ENCODE measurements at places on chromosomes 3 and 15.

GRCh38 chr3:62644493-62644892, 230.7 kb downstream of the CADPS start:
- no peak for DNase-seq

DNA sequence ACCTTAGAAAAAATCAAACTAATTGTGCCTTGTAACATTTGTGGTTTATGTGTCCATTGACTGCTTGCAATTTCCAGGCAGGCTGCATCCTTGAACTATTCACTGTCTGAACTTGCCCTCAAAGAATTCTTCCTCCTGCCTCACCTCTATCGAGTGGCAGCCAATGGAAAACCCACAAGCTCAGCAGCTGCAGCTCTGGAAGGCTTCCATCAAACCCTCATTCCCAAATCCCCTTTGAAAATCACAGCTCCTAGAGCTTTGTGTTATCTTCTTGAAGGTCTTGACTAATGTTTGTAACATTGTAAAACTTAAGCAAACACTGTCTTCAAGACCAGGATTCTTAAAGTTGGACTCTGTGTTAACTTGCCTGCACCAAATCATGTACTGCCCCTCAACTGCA, 81.1 kb downstream of the FILIP1L start:
- no peak for DNase-seq

DNA sequence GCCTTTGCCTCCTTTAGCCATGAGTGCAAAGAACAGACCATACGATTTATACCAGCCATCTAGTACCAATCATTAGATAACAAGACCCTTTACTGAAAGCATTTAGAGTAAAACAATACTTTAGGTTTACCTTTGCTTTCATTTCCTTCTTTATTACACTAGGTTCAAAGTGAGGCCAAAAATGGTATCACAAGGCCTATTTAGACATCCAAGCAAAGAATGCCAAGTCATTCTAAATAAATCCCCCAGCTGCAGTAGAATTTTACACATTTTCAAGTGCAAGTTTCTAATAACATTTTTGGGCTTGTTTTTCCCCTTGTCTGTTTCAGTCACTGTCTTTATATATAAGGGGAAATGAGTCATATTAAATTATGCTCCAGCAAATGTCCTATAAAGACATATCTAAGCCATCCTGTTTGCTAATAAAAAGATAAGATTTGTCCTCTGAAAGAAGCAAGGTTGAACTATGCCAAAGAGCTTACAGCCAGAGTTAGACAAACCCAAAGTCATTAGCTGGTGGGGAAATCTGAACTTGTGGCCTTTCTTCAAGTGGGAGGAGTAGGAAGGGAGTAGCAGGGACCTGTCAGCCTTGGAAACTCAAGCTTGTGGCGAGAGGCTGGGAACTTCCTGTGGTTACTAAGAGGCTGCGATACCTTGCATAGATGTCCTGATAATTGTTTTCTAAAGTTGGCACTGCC, 232.7 kb downstream of the MECOM start:
- no peak for DNase-seq

DNA sequence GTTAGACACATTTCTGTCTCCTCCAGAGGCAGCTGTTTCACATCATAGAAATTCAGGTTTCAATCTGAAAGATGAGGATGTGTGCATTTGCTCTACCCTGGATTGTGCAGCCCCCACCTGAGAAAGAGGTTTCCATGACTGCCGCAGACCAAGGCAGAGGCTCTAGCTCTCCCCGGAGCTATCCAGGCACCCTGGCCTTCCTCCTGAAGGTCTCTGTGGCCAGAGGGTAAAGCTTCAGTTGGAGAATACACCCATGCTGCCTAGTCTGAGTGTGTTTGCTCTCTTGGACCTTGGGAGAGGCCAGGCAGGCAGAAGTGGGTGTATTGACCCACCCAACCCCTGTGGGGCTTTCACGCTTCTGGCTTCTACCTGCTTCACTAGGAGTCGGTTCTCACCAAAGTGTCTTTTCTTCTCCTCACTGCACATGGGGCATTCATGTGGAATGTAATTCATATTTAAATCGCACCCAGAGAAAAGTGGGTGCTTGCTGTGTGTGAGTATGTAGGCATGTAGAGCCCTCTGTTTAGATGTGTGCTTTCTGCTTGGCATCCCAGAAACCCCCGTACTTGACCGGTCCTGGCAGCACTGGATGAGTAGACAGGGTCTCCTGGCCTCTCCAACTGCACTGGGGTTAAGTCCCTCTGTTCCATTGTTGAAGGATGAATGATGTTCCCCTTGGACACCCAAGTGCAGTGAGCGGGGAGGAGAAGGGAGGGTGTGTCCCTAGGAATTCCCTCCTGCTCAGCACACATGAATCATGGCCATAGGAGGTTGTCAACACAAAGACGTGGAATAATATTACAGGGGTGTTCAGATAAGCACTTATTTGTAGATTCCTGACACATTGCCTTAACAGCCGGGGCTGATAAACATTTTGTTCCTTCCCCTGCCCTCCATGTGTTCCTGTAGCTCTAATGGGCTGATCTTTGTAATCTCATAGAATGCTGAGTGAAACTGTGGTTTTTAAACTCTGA, 20.3 kb upstream of the RAB6B start:
- no peak for DNase-seq

DNA sequence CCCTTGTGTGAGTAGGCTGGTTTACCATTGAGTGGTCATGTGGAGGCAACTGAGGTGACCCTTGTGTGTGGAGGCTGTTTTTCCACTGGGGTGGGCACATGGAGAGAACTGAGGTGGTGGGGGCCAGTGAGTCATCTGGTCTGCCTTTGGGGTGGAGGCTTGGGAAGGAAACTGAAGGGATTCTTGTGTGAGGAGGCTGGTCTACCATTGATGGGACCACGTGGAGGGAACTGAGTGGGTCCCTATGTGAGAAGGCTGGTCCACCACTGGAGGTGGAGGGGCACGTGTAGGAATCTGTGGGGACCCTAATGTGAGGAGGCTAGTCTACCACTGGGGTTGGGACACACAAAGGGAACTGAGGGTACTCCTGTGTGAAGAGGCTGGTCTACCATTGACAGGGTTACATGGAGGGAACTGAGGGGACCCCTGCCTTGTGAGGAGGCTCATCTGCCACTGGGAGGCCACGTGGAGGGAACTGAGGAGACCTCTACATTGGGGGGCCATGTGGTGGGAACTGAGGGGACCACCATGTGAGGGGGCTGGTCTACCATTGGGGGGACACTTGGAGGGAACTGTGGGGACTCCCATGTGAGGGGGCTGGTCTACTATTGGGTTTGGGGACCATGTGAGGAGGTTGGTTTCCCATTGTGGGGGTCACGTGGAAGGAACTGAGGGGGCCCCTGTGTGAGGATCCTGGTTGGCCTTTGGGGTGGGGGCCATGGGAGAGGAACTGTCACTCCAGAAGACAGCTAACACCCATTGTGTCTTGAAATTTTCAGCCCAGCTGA, 164.5 kb downstream of the WNT7A start:
- no peak for DNase-seq

- no peak for DNase-seq
Measured at GRCh38 chr3:89332386-89332785, 225.0 kb downstream of the EPHA3 start.

GRCh38 chr15:82132742-82133141, 86.9 kb upstream of the MEX3B start:
- DNase-seq: no peak

DNA sequence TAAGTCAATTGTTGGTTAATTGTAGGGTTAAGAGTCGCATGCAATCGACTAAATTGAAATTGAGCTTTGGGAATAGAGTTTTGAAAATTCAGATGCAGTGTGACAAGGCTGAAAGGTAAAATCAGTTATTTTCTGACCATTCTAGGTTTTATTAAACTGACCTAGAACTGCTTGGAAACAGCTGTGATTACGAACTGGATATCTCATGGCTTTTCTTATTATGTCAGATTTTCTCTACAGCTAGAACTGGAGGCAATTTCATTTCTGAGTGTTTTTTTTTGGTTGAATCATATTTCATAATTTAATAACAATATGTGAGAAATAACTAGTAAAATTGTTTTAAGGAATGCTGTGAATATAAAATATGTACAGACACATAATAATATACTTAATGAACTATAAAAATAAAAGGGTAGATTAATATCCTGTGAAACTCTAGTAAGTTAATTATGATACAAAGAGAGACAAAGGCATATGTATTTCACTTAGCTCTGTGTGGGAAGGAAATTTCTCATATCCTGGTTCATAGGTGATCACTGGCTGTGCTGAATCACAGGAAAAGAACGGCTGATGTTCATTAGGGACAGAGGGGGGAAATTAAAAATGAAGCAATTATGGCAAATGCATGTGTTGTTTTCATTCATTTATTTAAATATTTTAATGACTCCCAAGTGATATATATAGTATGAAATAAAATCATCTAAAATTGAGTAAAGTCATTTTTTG, 403.2 kb downstream of the ZIC1 start:
- DNase-seq: no peak

DNA sequence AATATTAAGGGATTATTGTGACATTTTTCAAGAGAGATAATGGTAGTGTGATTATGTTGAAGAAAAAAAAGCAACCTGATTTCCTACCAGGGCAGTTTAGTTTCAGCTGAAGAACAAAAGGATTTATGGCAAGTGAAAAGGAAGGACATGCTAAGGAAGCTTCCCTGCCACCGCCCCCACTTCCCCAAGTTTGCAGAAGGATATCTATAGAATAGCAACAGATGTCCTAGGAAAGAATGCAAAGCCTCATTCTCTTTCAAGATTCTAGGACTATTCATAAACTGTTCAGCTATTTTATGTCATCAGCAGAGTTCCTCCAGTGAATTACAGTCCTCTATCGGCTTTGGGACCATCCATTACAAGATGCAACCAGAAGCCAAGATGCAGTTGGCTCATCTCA, 160.8 kb downstream of the SATB1 start:
- no peak for DNase-seq

- DNase-seq: no peak
Measured at GRCh38 chr15:93707751-93708150, 523.6 kb upstream of the MCTP2 start.

DNA sequence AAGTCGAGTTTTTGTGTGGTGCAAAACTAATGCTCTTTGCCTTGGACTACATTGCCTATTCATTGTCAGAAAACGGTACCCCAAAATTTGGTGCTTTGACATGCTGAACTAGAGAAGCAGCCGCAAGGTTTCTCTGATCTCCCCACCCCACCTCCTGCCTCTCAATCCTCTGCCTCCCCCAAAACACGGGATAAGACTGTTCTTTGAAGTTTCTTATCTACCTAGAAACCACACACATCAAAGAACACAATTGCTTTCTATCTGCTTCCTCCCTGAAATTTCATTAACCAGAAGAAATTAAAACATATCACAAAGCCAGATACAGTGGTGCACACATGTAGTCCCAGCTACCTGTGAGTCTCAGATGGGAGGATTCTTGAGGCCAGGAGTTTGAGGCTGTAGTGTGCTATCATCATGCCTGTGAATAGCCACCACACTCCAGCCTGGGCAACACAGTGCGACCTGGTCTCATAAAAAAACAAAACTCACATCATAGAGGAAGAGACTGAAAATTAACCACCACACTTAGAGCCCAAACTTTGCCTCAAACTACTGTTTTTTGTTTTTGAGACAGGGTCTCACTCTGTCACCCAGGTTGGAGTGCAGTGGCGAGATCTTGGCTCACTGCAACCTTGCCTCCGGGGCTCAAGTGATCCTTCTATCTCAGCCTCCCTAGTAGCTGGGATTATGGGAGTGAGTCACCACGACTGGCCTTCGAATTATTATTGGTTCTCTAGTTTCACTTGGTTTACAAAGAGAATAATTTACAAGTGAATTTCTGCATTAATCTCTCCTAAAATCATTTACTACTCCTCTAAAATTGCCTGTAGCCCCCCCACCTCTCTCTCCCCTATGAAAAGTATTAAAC, 2.7 kb upstream of the PCNP start:
- DNase-seq: no peak

DNA sequence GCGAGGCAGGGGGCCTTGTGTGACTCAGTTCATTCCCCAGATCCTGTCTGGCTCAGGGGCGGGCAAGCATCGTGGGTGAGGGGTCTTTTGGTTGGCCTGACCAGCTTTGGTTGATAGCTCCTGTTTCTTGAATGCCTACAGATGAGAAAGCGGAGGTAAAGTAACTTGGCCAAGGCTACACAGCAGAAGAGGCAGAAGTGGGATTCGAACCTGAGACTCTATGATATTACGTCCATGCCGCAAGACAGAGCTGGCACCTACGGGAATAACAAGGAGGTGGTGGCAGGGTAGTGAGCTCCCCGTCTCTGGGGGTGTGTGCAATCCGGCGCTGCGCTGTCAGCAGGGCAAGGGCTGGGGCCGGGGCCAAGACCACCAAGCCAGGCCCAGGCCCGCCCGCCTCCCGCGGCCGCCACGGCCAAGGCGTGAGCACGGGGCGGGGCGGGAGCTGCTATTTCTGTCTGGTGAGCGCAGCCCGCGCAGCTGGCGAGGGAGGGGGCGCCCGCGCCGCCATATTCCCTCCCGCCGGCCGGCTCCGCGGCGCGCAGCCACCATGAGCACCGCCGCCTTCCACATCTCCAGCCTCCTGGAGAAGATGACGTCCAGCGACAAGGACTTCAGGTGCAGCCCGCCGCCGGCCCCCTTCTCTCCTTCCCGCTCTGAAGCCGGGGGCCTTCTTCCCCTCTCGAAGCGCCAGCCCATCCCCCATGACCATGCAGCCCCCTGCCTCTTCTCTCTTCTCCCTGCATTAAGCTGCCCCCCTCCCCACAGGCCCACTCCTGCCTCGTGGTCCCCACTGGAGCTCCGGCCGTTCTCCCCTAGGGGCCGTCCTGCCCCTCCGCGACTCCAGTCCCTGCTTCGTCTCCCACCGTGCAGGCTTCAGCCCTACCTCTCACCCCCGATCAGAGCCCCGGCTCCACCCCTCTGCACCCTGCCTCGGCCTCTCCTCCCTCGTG, at the start of gene CAND2:
CAND2 (plus strand) TSS at position 510 of the 953 bp plus-strand sequence; CDS start at position 551, 41 bp downstream.
- peak; percentile 16 for DNase-seq

DNA sequence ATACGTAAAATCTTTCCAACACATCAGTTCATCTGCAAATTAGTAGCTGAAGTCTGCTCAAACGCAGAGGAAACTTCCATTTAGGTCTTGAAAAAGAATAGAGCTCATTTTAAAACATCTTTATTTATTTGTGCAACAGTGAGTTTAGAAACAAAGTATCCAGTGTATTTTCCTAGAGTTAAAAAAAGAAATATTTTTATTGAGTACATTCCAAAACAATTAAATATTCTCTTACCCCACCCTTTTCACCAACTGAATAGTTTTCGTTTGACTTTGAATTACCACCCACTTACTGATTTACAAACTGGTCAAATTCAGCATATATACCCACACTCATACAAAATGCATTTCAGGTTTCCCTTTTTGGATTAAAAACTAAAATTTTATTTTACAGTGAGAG, 104.7 kb downstream of the ZBTB20 start:
- DNase-seq: no peak

- no peak for DNase-seq
Measured at GRCh38 chr3:169116056-169116693, 547.3 kb downstream of the MECOM start.
